Foreskin keratinocyte (primary cell): ENCODE measurements at places on chromosomes 5 and 9. TPM values are rescaled to one million over a fixed set of nuclear protein-coding genes. Genes with fewer than 3 reads are reported as not detected.
A peak's percentile ranks its signal among the peaks of the same experiment; 100 is the strongest.

- no peak for DNase-seq
Measured at GRCh38 chr5:127609957-127610356, 38.9 kb upstream of the CTXN3 start.

GRM6 gene
- total RNA-seq = not detected in 2 replicates

- no peak for DNase-seq
Measured at GRCh38 chr5:35281613-35282012, 51.3 kb upstream of the PRLR start.

PCDHGB6 gene
- 0.14 and 0.34 TPM in 2 replicates for total RNA-seq

GRCh38 chr9:120619751-120620655, 40.0 kb upstream of the CDK5RAP2 start:
- DNase-seq = peak; percentile 43

DNA sequence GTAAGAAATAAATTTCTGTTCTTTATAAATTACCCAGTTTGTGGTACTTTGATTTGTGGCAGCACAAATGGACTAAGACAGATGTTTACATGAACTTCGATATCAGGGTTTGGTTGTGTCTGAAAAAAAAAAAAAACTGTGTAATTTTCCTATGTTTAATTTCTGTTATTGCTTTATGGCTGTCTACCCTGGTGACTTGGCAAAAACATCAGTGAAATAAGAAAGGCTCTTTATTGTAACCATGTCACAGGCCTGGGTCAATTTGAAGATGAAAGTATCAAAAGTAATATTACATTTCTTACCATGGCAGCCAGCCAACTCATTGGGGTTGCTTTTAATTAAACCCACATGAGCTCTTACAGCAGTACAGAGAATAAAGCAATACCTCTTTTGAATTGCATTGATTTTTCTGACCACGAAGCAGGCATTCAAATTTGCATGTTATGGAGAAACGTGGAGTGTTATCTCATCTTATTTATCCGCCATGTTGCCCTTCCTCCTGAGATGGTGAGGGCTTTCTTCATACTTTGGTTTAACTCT, 20.6 kb upstream of the SV2C start:
- no peak for DNase-seq

GABRA6 gene
- not detected in 2 replicates for total RNA-seq
